COR-L47 (cell line): ENCODE measurements at places on chromosomes 6 and 20.

GRCh38 chr6:86516087-86516486, 421.2 kb upstream of the HTR1E start:
- DNase-seq, result no peak

GRCh38 chr20:54837226-54837625, 361.8 kb downstream of the DOK5 start:
- DNase-seq, result no peak

DNA sequence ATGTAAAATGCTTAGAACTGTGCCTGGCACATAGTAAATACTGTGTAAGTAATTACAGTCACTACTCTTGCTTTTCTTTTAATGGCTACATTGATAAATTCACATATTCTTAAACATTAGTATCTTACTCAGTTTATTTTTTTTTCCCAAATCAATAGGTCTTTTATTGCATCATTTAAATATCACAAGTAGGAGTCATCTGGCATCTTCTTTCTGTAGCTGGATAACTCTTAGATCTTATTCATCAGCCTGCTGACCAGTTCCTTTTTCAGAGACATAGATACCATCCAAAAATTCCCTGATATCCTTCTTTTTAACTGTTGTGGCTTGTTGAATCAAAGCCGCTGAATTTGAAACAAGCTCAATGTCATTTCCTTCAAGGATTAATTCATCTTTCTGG, 20.0 kb upstream of the PHF3 start:
- no peak for DNase-seq

DNA sequence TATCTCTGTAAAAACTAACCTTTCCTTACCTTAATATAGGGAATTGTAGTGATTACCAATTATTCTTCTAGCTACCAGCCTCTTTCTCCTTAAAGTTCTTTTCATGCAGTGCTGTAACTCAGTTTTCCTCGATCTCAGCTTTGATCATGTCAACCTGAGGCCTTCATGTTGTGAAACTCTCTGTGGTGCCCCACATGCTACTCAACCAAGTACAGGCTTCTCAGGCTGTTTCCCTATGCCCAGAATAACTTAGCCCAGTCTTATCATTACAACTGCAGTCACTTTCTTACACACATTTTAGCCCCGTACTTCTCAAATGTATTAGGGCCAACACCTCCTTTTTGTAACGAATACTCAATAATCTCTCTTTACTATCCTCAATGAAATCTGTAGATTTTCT, 90.1 kb upstream of the SUPT3H start:
- no peak for DNase-seq

DNA sequence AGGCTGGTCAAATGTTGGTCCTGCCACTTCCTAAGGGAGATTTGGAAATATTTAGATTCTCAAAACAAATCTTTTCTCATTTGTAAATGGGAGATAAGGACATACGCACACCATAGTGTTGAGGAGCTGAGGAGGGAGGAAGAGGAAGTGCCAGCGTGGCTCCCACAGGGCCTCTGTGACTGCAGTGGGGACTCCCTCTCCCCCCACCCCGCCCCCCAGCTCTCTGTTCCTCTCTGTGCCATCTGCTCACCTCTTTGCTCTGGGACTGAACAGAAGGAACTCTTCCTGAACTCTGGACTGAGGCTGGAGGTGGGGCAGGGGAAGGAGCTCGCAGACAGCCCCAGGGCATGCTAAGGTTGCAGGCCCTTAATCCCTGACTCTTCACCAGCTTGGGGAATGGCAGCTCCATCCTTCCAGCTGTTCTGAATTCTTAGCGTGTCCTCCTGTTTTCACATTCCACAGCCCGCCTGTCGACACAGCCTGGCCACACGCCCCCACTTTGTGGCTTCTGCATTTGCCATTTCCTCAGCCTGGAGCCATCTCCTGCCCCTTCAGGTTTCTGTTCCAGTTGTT, 11.4 kb downstream of the DDX27 start:
- DNase-seq, result no peak

GRCh38 chr6:146273490-146273889, 244.6 kb downstream of the GRM1 start:
- DNase-seq, result no peak

DNA sequence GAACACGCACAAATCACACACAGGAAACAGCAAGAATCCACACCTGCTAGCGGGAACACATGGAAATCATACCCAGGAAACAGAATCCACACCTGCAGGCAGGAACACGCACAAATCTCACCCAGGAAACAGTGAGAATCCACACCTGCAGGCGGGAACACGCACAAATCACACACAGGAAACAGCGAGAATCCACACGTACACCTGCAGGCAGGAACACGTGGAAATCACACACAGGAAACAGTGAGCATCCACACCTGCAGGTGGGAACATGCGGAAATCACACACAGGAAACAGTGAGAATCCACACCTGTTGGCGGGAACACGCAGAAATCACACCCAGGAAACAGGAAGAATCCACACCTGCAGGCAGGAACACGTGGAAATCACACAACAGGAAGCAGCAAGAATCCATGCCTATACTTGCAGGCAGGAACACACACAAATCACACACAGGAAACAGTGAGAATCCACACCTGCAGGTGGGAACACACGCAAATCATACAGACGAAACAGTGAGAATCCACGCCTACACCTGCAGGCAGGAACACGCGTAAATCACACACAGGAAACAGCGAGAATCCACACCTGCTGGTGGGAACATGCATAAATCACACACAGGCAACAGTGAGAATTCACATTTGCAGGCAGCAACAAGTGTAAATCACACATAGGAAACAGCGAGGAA, 108.6 kb downstream of the DLL1 start:
- no peak for DNase-seq

GRCh38 chr6:52180787-52181558, 5.2 kb upstream of the IL17A start:
- DNase-seq, result no peak

- no peak for DNase-seq
Observed at GRCh38 chr6:143961886-143962878, 45.9 kb downstream of the PLAGL1 start.

DNA sequence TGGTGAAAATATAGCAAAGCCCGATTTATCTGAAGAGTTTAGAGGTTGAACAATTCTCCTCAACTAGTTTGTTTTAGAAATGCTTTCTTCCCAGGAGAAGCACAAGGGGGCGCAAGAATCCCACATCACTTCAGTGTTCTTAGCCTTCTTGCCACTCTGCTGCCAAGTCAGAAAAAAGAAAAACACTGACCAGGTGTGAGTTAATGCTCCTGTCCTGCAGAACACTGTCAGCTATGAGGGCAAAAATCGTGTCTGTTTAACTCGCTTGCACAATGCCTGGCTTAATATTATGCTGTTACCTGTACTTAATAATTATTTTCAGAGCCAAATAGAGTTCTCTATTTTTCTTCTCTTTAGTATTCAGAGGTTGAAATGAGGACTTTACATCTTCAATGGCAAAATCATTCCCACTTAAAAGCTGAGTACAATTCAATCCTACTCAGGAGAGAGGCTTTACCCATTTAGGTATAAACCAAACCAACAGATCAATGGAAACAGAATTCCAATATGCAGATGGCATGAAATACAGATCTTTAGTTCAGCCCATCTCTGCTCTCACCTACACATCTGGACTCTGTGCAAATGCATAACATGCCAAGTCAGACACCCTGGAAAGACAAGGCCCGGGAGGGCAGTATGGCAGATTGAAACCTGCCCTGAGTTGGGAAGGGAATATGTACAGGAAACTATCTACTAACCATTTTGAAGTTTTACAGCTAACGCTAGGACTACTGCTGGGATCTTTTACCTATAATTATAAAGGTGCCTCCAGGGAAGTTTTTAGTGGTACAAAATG, 71.4 kb upstream of the TULP1 start:
- DNase-seq, result peak; percentile 63
